H4 (cell line): ENCODE measurements at places on chromosomes 2 and 18. TPM values are rescaled to one million over a fixed set of nuclear protein-coding genes. Genes with fewer than 3 reads are reported as not detected.

The ALK gene
- not detected in 2 replicates for total RNA-seq

The LYPD6B gene
- 112 and 133 TPM in 2 replicates for total RNA-seq

The LINC00305 gene
- not detected in 2 replicates for total RNA-seq

The CRIM1 gene
- 8.3 and 8.8 TPM in 2 replicates for total RNA-seq

The FAM110C gene
- 0.12 and 0.15 TPM in 2 replicates for total RNA-seq

The ABHD1 gene
- total RNA-seq, result 0.12 TPM in 1 of 2 replicates, not detected in the other

GRCh38 chr2:230777721-230778120 is 65.1 kb downstream of the CAB39 start:
- no peak for DNase-seq

- DNase-seq, result peak; percentile 33
Observed at GRCh38 chr2:6186332-6187151, 494.4 kb downstream of the SOX11 start.

DNA sequence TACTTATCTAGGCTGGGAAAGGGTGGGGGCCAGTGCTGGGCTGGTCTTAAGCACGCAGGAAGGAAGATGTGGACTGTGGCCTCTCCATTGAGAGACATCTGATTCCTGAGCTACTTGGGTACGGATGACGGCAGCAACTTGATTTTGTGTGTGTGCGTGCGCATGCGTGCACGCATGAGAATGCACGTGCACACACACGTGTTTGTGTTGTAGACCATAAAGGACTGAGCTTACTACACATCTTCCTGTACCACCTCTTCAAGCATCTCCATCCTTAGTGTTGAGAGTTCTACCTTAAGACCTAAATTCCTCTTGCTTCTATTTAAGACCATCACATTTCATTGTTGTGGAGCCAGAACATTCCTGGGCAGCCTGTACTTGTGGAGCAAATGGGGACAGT is 9.5 kb downstream of the WNT6 start:
- no peak for DNase-seq

DNA sequence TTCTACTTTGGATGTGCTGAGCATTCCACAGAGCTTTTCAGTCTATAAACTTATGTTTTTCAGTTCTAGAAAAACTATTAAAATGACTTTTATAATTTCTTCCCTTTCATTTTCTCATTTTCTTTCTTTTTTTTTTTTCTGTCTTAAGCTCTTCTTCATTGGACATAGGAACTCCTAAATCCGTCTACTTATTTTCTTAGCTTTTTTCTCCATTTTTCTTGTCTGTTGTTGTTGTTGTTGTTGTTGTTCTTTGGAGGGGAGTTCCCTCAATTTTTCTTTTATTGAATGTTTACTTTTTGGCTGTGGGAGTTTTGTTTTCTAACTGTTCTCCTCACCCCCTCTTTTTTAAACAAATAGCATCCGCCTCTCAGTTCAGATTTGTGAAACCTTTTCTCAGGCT is 7.9 kb downstream of the SOCS6 start:
- no peak for DNase-seq

DNA sequence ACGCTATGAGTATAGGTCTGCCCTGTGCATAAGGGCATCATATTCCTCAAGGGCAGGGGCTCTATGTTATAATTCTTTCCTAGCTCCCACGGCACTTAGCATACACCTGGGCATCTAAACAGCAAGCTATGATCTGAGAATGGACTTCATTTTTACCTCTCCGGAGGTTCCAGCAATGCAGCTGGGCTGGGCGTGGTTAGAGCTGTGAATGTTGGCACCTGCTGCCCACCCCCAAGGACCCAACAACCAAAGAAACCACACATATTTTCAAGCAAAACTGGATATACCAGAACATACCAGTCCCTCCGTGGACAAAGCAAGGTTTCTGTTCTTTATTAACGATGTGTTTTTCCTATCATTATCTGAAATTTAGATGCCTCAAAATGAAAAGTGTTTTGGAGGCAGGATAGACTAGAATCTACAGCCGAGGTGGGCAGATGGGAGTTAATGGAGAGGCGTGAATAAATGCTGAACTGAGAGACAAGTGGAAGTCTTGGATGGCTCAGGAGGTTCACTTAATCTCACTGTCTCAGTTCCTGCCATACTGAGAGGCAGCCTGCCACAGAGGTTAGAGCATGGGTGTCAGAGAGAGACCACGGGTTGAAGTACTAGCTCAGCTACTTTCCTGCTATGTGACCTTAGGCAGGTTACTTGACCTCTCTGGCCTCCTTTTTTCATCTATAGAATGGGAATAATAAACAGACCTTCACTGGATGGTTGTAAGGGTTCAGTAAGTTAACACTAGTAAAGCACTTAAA is 186.6 kb upstream of the SMAD2 start:
- DNase-seq, result no peak
